ENCODE measurements at places on chromosomes 16 and 17.
A peak's percentile ranks its signal among the peaks of the same experiment; 100 is the strongest.

- no peak for DNase-seq
Observed at GRCh38 chr16:1946495-1947368, 3.7 kb upstream of the MSRB1 start.

DNA sequence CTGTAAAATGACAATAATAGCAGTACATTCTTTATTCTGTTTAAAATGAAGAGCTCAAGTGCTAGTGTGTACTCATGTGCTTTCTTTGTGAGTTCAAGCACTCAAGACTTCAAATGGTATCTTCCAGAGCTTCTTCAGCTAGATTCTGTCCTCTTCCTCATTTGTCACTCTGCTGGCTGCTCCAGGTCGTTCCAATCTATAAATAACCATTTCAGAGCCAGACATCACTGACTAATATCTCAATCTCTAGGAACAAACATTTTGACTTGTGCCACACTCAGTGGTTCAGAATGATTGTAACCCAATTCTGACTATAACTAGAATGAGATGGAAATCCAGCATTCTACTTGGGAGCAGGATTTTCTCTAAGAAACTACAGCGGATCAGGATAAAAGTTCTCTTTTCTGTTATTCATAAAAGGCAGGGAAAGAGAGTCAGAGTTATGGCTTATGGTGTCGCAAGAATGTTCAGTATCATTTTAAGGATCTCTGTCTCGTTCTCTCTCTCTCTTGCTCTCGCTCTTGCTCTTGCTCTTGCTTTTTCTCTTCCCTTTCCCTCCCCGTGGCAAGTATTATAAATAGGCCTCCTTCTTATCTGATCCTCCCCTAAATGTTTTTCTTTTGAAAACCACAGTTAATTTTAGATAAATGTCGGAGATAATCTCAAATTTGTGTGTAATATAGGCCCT is 116.3 kb upstream of the MAF start:
- no peak for DNase-seq

DNA sequence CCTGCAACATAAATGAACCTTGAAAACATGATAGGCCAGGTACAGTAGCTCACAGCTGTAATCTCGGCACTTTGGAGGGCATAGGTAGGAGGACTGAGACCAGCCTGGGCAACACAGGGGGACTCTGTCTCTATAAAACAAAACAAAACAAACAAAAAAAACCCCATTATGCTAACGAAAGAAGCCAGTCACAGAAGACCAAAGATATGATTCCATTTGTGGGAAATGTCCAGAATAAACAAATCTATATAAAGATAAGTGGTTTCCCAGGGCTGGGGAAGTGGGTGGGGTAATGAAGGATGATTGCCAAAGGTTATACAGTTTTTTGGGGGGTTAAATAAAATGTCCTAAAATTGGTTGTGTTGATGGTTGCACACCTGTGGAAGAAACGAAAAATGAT is 36.5 kb upstream of the SIAH1 start:
- DNase-seq, result no peak

- no peak for DNase-seq
Observed at GRCh38 chr17:80742091-80742490, 197.5 kb downstream of the RPTOR start.

- DNase-seq, result no peak
Observed at GRCh38 chr17:59381716-59382570, 50.5 kb downstream of the YPEL2 start.

GRCh38 chr16:77090062-77090461 is 100.9 kb upstream of the MON1B start:
- no peak for DNase-seq

DNA sequence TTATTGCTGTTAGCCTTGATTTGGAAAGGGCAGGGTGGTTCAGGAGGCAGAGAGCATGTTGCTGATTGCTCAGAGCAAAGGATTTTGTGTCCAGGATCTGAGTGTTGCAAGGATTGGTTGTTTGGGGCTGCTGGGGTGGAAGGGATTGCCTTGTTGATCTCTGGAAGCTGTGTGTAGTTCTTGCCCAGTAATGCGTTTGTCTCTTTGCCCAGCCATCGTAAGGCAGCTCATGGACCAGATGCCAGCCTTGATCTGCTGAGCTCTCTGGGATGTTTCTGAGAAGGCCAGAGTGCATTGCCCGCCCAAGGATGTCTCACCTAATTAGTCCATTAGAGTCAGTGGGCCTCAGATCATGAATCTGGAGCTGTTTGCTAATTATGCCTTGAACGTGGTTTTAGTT is 33.6 kb downstream of the NKD1 start:
- DNase-seq, result no peak

- no peak for DNase-seq
Observed at GRCh38 chr17:57600074-57600473, 145.0 kb downstream of the CCDC182 start.

DNA sequence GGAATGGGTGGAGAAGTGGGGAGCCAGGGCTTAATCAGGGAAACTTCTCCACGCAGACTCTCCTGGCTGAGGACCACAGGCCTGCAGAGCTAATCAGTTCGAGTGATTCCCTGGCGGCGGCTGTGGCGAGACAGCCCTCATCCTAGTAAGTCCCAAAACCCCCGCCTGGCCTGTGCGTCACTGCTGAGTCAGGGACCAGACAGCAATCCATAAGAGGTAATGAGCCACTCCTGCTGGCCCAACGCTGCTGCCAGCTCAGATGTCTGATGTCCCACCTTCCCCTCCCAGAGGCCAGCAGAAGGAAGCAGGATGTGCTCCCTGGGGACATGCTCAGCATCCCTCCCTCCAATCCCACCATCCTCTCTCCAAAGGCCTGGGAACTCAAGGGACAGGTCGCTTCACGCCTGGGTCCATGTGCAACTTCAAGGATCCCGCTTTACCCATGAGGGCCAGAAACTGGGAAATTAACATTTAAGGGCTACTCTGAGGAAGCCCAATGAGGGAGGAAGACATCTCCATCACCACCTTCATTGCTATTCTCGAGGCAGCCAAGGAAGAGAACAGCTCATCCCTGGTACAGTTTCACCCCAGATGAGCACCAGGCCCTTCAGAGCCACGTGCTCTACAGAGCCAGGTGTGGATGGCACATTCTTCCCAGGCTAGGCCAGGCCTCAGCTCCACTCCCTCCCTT is 7.9 kb downstream of the ACLY start:
- DNase-seq, result peak; percentile 66

GRCh38 chr17:8629371-8630226 is 926 bp downstream of the MYH10 start:
- no peak for DNase-seq

- DNase-seq, result no peak
Observed at GRCh38 chr17:77019893-77020379, 120.8 kb upstream of the SEC14L1 start.

GRCh38 chr17:49914664-49915063 is 54.3 kb upstream of the DLX4 start:
- no peak for DNase-seq

- DNase-seq, result no peak
Observed at GRCh38 chr16:81597079-81597658, 152.6 kb downstream of the CMIP start.

GRCh38 chr17:80825471-80826345 is 165.9 kb upstream of the CHMP6 start:
- DNase-seq, result no peak

GRCh38 chr16:54051821-54052220 is 234.8 kb downstream of the IRX3 start:
- DNase-seq, result no peak

- DNase-seq, result no peak
Observed at GRCh38 chr16:9048302-9048700, 43.1 kb upstream of the HAPSTR1 start.

GRCh38 chr17:37691807-37692206 is 48.6 kb upstream of the DDX52 start:
- no peak for DNase-seq

- DNase-seq, result no peak
Observed at GRCh38 chr16:3587547-3588110, 10.4 kb upstream of the NLRC3 start.

DNA sequence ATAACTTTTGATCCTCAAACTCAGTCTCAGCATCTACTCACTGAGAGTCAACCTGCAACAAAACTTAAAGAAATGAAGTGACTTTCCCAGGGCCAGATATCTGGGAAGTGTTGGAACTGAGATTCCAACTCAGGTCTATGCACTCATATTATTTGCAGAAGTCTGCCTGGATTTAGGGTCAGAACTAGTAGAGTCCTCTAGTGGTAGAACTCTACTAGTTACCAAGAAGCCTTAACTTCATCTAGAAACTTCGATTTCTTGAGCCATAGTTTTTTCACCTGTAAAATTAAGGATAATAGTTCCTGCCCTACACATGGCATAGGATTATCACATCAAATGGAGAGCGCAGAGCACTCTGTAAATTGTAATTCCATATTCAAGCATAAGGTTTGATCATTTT is 23.4 kb upstream of the KRT24 start:
- no peak for DNase-seq

DNA sequence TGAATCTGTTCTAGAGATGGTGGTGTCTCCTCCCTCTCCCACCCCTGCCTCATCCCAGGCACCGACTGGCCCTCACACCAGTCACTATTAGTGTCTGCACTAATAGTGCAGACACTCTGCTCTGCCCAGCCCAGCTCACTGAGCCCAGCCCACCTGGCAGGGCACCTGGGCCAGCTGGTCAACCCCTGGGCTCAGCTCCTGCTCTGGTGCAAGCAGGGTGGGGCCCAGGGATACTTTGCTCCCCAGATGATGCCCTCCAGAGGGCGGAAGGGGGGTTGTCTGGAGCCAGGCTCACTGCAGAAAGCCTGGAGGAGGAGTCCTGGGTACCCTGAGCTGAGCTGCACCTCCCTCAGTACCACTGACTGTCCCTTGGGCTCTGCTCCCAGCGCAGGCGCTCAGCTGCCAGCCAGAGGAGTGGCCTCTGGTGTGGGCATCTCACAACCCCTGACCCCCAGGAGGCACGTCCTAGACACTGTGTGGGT is 14.5 kb downstream of the RAB11FIP4 start:
- DNase-seq, result no peak

- DNase-seq, result no peak
Observed at GRCh38 chr16:31002862-31003341, 7.5 kb downstream of the STX1B start.

All from HS-27A (cell line).